ENCODE measurements at places on chromosomes 2 and 18. TPM values are rescaled to one million over a fixed set of nuclear protein-coding genes. Genes with fewer than 3 reads are reported as not detected.

DNA sequence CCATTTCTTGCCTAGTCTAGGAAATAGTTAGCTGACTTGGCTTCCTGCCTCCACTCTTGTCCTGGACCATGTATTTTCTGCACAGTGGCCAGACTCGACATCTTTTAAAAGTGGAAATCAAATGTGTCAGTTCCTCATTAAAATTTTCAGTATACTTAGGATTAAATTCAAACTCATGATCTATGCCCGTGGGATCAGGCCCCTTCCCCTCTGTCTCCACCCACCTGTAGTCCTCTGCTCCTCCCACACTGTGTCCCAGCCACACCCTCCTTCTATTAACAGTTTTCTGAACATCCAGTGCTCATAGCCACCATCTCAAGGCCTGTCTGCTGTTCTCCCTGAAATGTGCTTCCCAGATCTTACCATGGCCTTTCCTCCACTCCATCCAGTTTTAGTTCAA is 13.3 kb downstream of the ARHGAP25 start:
- DNase-seq: no peak

ACVR1C gene
- polyA plus RNA-seq: 0.67 TPM

IL36G gene
- polyA plus RNA-seq: not detected

GRCh38 chr2:118523761-118524160 is 323.7 kb downstream of the EN1 start:
- no peak for DNase-seq

GRCh38 chr2:287471-287885 is 413 bp downstream of the ALKAL2 start:
- no peak for DNase-seq
